MV-4-11 (cell line): ENCODE measurements at places on chromosomes 2 and 18.
A peak's percentile ranks its signal among the peaks of the same experiment; 100 is the strongest.

GRCh38 chr18:10442551-10442971 lies 11.9 kb upstream of the APCDD1 start:
- no peak for DNase-seq

- no peak for DNase-seq
These were observed 387.6 kb downstream of the NBAS start for GRCh38 chr2:15173501-15173900.

DNA sequence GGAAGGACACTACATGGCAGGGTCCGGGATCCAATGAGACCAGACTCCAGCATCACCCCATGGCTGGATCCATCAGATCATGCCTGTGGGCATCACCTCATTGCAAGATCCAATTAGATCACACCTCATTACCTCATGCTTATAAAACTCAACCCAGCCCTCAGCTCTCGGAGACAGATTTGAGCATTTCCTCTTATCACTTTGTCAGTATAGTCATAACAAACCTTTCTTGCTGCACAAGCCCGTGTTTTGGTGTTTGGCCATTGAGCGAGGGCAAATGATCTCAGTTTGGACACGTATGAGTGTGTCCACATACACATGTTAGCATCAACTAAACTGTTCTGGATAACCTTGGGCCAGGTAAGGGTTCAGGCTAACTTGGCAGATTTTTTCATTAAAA lies 58.8 kb downstream of the CCDC195 start:
- no peak for DNase-seq

GRCh38 chr2:43605851-43606250 lies 10.0 kb upstream of the THADA start:
- DNase-seq: no peak

- DNase-seq: peak; percentile 55
These were observed 2.7 kb upstream of the GKN1 start for GRCh38 chr2:68971591-68972231.
